ENCODE measurements at places on chromosomes 5 and 9.

GRCh38 chr9:123049589-123050222, 16.2 kb downstream of the GPR21 start:
- DNase-seq = peak; percentile 26

DNA sequence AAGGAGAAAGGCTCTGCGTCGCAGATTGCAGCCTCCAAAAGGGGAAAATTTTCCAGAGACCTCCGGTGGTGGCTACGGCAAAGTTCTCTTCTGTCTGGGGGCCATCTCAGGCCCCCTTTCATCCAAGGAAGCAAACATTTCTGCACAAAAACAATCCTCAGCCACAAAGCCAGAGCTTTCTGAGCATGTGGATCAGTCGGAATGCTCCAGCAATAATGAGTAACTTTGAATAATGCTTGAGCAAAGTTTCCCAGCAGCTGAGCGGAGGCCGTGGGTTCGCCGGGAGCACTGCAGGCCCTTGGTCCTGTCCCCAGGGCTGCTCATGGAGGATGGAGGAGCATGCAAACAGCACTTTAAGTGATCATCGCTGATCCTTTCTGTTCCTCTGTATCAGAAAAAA, 60.2 kb upstream of the UNC5A start:
- DNase-seq = no peak

DNA sequence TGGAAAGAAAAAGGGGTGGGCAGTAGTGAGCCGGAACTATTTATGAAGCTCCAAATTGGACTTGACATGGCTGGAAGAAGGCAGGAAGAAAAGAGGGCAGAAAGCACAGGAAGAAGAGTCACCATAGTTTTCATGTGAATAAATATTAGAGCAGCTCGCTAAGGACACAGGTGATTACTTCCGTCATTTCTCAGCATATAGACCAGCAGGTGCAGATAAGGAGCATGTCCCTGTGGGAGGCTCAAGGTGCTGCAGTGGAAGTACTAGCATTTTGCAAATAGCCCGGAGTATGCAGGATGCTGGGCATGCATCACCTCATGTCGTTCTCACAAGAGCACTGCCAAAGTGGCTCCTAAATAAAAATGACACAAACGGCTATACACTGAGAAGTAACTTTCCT, 71.3 kb upstream of the HTR4 start:
- no peak for DNase-seq

GRCh38 chr9:15295761-15296405, 11.1 kb downstream of the TTC39B start:
- DNase-seq = peak; percentile 68

DNA sequence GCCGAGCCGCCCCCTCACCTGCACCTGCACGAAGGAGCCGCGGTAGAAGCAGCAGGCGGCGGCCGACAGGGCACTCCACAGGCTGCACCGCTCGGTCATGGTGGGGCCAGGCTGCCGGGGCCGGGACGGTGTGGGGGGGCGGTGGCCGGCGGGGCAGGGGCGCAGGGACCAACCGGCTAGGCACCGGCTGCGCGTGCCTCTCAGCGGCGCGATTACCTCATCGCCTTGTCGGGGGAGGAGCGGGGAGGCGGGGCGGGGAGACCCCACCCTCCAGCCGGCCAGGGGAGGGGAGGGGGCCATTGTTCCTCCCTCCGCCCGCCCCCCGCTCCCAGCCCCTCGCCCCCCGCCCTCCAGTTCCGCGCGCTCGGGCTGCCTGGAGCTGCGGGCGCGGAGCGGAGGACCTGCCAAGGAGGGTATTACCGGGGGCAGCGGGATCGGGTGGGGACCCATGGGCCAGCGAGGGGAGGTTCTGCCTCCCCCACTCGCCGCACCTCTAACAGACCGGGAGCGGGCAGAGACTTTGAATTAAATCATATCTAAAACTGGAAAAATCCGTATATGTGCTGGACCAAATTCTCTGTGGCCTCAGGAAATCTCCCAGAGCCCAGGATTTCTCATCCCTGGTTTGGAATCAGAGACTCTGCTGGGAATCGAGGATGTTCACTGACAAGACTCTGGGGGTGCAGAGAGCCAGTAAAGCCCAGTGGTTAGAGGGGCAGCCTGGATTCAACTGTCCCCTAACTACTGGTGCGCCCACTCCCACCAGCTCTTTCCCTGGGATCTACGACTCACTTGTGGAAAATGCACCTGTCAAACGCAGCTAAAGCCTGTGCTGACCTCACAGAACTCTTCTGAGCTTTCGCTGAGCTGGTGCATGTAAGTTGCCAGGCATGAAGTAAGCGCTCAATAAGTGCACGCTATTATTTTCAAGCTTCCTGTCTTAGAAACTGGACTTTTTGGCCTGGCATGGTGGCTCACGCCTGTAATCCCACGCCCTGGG, 20.3 kb upstream of the TOR2A start:
- no peak for DNase-seq

DNA sequence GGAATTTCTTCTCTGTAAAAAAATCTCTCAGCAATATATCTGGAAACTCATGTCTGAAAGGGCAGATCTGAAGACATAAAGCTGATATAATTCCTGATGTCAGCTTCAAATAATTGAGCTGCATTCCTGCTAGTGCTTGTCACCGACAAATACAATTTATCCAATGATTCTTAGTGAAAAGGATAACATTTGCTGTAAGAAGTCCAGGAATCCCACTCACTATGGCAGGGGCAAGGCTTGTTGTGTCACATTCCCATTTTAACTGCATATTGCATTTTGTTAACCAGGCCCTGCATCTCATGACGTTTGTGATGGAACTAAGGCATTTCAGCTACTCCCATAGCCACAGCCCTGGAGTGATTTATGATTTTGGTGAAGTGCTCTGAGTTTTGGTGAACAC, 160.1 kb upstream of the DAB2 start:
- DNase-seq = peak; percentile 45

- no peak for DNase-seq
Measured at GRCh38 chr5:36529142-36529541, 77.3 kb upstream of the SLC1A3 start.

- DNase-seq = no peak
Measured at GRCh38 chr5:81316571-81316970, 15.2 kb downstream of the ZCCHC9 start.

- DNase-seq = no peak
Measured at GRCh38 chr9:13939701-13940490, 374.0 kb downstream of the NFIB start.
